ENCODE measurements at places on chromosomes 7 and 10.

GRCh38 chr7:147904219-147904576 lies 686.4 kb upstream of the C7orf33 start:
- DNase-seq = no peak

GRCh38 chr7:71414490-71414889 lies 282.5 kb downstream of the GALNT17 start:
- no peak for DNase-seq

DNA sequence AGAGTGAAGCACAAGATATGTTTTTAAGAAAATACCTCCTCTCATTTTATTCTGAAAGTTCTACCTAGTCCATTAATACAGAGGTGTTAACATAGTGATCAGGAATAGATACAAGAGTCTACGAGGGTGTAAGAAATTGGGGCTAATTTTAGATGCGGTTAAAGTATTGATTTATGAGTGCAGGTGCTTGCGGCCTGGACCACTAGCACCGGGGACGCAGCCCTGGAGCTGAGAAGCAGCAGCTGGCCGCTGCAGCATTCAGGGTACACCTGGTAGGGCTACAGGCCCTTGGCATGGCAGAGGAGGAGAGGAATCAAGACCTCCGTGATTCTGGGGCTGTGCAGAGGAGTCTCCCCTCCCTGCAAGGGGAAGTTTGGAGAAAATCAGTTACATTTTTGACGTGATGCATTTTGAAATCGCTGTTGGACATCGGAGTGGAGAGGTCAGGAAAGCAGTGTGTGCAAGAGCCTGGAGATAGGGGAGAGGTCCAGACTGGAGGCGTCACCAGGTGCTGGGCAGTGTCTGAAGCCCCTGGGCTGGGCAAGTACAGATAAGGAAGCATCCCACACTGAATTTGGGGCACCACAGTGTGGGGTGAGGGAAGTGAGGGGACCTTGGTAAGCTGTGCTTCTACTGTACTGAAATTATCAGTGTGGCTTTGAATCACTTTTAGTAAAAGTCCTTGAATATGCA lies 112.3 kb downstream of the VWC2 start:
- DNase-seq = no peak

DNA sequence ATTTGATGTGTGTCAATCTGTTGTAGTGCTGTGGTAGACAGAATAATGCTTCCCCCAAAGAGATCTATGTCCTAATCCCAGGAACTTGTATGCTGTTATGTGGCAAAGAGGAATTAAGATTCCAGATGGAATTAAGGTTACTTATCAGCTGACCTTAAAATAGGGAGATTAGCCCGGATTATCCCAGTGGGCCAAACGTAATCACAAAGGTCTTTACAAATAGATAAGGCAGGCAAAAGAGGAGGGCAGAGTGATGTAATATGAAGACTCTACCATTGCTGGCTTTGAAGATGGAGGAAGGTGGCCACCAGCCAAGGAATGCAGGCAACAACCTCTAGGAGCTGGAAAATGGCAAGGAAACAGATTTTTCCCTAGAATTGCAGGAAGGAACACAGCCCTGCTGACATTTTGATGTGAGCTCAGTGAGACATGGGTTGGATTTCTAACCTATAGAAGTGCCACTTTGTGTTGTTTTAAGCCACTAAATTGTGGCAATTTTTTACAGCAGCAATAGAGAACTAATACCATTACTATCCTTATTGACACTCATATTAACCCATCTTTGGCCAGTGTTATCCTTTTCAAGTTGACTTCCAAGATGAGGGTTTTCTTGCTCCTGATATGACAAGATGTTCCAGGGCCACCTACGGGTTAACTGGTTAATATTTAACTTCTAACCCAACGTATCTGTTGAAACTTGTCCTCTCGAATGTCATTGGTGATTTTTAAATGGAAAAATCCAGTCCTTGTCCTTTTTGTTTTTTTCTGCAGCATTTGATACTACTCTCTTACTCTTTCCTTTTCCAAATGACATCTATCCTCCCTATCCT lies 29.3 kb downstream of the CYCS start:
- no peak for DNase-seq

GRCh38 chr7:131046246-131046645 lies 281.4 kb upstream of the MKLN1 start:
- no peak for DNase-seq

- DNase-seq = no peak
These were observed 7.0 kb downstream of the REEP3 start for GRCh38 chr10:63528084-63528744.

- DNase-seq = no peak
These were observed 3.9 kb upstream of the PWWP2B start for GRCh38 chr10:132392811-132393694.

GRCh38 chr10:84946904-84947303 lies 618.5 kb downstream of the CCSER2 start:
- no peak for DNase-seq

DNA sequence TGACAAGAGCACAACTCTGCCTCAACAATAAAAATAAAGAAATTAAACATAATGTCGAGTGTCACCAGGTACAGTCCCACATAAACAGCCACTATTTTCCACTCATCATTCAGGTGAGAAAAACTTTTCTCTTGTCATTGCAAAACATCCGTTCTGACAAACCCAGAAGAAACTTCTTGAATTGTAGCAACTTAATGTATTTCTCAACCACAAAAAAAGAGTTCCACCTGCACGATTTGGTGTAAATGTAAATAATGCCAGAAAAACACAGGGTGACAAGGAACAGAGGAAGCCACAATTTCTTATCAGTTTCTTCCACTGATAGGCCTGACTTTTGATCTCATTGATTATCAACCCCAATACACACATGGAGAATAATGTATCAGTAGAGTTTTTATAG lies 26.8 kb upstream of the INSIG1 start:
- no peak for DNase-seq

DNA sequence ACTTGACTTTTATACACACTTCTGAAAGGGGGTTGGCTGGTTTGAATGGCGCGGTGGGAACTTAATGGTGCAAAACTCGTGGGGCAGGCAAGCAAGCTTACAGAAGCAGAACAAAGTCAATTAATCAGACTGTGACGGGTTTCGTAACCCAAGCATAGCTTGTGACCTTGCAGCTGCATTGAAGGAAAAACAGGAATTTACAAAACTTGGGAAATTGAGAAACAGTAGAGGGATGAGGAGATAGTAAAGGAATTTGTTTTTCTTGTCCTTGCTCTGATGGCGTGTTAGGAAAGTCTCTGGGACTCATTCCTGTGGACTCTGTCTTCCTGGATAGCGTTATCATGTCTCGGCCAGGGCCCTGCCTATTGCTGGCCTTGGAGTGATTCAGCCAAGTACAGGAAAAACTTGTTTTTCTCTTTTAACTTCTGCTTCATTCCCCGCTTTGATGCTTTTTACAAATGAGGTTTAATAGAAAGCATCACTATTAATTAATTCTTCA lies 220.0 kb upstream of the KCND2 start:
- no peak for DNase-seq

DNA sequence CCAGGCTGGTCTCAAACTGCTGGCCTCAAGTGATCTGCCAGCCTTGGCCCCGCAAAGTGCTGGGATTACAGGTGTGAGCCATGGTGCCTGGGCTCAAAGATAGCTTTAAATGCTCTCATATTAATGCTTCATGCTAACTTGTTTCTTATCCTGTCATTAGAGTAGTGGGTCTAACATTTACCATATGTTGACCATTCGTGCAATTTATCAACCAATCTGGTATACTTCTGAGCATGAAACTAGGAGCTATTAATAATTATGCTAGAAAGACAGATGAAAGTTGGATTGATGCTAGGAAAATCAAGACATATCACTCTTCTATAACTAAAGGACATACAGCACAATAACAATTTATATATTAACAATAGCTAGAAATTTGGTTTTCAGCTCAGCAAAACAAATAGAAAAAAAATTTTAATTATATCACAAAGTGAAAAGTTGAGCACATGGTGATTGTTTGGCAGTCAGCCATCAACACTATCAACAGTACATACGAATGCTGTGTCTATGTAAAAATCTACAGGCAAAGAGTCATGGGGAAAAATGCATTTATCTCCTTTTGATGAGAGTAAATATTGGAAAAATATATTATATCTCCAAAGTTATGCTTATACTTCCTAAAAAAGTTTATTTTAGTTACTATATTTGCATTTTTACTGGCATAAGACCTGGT lies 112.1 kb upstream of the ABCB5 start:
- no peak for DNase-seq

- DNase-seq = no peak
These were observed 106.2 kb downstream of the ABCC2 start for GRCh38 chr10:99888622-99889021.

DNA sequence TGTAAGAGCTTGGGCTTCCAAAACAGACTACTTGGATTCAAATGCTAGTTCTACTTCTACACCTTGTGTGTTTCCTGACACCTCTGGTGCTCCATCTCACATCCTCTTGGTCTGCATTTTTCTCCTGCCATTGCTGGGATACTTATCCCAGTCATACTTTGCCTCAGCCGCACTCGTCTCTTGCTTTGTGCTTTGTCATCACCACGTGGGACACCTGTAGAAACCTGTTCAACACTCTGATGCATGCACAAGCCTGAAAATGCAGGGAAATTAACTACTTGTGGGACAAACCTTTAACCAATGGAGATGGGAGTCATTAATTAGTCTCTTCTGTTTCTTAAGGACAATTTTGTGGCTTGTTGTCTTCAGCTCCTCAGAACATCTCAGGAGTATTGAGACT lies 94.2 kb upstream of the PHYHIPL start:
- no peak for DNase-seq

DNA sequence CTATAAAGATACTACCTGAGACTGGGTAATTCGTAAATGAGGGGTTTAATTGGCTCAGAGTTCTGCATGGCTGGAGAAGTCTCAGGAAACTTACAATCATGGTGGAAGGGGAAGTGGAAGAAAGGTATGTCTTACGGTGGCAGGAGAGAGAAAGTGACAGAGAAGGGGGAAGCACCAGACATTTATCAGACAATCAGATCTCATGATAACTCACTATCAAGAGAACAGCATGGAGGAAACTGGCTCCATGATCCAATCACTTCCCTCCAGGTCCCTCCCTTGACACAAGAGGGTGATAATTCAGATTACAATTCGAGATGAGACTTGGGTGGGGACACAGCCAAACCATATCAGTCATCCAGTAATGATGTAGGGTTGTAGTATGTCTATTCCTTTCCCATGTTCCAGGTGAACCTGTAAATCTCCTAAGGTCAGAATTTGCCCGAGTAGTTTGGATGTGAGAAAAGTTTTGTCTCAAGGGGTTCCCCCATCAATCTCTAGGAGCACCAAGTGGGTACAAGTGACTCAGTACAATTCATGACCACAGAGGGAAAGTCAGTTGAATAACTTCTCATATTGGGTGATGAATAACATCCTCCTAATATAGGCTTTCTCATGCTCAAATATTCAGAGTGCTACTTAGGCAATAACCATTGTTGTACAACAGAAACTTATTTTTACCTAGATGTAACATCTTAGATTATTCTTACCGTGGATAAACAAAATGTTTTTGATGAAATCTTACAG lies 39.7 kb upstream of the MTPN start:
- no peak for DNase-seq

DNA sequence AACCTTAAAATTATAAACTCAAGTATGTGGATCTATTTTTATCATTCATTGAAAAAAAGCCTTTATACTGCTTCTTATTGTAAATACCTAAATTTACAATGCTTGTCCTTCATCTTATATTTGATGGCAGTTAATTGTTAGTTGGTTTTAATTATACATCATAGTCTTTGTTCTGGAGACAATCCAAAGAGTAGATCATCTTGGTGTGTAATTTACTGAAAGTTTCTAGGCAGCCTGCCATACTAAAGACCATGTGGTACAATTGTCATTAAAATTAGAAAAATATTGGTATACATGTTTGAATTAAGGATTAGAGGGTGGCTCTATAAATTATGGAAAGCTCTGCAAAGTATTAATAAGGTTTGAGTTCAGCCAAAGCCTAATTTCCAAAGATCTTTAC lies 231.4 kb downstream of the KCND2 start:
- DNase-seq = no peak
